ENCODE measurements at places on chromosomes 12 and 14.
A peak's percentile ranks its signal among the peaks of the same experiment; 100 is the strongest.

DNA sequence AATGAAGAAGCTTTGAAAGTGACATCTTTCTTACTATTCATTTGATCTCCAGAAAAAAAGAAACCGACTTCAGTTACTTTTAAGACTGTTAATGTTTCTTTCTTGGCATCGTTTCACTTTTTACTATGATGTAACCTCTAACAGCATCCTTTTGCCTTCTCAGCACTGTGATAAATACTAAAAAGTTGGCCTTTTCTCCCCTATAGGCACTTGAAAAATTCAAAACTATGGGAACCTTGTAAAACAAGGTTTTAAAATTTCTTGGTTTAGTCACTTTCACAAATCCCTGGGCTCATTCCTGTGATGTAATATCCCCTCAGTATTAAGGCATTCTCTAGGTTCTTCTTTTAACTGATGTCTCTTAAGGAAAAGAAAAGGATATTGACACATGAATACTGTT is 281.8 kb downstream of the EGLN3 start:
- DNase-seq, result no peak

GRCh38 chr12:27635349-27635972 is 60.8 kb upstream of the REP15 start:
- peak; percentile 10 for DNase-seq

GRCh38 chr12:85057370-85057963 is 21.3 kb downstream of the LRRIQ1 start:
- peak; percentile 4 for DNase-seq

- no peak for DNase-seq
These were observed 11.8 kb downstream of the ALG10B start for GRCh38 chr12:38328306-38328895.

- no peak for DNase-seq
These were observed 22.4 kb downstream of the ANKRD9 start for GRCh38 chr14:102487204-102487577.

DNA sequence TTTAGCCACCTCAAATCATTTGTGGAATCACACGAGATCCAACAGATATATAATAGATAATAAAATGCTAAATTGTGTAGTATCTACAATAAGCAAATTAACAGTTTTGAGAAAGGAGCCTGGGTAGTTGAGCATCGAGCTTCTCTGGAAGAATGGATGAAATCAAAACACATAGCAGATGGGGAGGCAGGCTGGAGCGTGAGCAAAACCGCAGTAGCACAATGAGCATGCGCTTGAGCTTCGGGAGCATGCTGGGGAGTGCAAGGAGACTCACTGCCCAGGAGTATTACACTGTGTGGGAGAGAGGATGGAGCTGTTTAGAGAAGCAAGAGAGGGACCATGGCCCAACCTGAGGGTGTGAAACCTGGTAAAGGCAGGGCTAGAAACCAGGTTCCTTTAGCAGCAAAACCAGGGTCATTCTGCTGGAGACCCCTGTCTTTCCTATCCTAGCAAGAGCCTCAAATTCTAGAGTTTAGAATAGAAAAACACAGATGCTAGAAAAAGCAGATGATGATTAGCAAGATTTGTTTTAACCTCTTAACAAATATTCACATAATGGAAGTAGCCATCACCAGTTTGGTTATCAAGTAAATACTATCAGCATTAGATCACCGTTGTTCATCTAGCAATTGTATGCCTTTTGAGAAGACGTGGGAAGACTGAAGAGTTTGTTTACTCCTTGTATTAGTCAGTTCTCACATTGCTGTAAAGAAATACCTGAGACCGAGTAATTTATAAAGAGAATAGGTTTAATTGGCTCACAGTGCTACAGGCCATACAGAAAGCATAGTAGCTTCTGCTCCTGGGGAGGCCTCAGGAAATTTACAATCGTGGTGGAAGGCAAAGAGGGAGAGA is 484.8 kb downstream of the EGLN3 start:
- no peak for DNase-seq

DNA sequence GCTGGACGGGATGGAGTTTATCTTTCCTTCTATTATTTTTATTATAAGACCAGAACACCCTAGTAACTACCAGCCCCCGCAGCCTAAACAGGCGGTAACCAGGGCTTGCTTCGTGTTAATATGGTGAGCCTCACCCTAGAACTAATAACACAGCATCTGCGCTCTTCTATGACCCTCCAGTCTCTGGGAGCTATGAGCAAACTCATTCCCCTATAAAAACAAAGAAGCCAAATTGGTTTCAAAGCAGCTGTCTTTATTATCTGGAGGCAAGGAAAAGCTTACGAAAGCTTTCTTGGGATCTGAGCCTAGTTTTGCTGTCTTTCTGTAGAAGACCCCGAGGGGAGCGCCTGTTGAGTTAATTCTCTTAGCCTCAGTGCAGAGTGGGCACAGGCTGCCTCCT is 85.0 kb downstream of the TBX5 start:
- no peak for DNase-seq

DNA sequence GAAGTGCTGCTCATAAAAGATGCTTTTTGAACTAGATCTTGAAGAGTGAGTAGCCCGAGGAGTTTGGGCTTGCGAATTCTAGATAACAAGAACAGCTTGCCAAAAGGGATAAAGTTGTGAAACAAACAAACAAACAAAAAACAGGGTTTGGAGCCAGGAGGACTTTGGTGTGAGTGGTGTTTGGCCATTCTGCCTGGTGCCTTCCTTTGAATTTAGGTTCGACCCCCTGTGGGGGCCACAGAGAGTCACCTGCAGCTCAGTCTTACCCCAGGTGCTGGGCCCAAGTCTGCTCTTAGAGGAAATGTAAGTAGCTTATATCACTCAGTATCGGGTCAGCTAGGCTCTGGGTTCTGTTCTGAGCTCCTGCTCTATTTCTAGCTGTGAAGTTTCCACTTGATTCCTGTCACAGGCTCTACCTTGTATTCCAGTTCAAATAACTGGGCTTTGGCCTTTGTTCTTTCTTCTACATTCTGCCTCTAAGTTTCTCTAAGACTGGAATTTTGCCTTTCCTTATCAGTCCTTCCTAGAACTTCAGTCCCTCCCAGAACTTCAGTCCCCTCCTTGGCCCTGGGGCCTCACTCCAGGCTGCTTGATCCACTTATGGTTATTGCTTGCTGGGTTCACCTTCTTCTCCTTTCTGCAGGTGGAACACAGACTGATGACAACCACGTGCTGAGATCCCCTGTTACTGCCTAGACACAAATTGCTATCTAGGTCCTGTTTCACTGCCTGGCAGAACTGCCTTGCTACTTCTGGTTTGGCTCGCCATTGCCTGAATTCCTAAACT is 20.5 kb upstream of the DUSP6 start:
- DNase-seq, result no peak

GRCh38 chr14:70905301-70905700 is 2.0 kb upstream of the PCNX1 start:
- DNase-seq, result no peak

DNA sequence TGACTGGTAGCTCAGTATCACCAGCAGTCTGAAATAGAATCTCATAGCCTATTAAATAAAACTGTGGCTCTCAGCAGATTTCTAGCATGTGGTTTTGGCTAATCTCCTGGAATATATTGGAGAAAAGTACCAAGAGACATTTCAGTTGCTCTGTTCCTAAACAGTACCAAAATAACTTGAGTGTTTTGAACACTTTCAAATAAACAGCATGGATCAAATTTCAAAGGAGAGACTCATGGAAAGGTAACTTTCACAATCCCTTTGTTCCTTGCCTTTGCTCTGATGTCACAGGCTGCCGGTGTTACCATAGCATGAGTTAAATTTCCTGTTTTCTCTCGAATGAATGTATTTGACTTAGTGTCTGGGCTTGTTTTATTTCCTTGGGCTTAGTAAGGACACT is 3.4 kb downstream of the ARG2 start:
- DNase-seq, result no peak

GRCh38 chr14:65348137-65348536 is 64.4 kb upstream of the FUT8 start:
- DNase-seq, result no peak

DNA sequence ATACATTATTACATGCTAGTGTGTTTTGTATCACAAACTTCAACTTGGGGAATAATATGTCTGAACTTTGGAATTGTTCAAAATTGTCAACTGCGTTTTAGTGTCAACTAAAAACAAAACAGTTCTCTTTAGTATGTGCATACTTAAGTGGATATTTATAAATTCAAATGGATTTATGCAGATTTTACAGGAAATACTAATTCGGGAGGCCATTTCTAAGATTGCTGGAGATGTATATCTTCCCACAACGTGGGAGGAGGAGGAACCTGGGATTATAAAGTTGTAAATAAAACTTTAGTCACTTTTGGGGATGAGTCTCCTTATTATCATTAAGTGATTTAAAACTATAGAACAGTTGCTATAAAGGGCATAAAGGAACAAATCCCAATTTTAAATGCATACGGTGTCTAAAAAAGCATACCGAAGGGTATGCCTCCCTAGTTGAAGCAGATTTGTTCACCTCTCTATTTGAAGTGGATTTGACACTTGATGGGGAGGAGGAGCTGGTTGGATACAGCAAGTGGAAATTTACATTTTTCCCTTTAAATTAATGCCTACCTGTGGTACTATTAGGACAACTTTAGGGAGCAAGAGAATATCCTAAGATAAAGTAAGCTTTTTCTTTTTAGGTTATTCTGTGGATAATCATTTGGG is 2.7 kb downstream of the PDE3A start:
- DNase-seq, result no peak

DNA sequence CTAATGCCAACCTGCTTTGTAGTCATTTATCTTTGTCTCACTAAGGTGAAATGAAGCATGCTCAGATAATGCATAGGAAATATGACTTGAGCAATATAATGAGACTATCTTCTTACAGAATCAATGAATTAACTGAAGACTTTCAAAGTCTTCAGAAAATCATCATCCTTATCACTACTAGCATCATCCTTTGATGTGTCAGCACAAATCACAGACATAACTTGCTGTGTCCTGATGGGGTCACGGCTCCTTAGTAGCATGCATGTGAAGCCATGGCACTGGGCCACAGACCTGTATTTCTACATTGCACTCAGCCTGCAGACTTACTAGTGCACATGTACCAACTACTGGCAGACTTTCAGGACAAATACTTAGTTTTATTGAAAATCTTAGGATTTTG is 18.9 kb downstream of the TMEM260 start:
- DNase-seq, result no peak

- DNase-seq, result no peak
These were observed 5.9 kb upstream of the PKP2 start for GRCh38 chr12:32902287-32902997.

DNA sequence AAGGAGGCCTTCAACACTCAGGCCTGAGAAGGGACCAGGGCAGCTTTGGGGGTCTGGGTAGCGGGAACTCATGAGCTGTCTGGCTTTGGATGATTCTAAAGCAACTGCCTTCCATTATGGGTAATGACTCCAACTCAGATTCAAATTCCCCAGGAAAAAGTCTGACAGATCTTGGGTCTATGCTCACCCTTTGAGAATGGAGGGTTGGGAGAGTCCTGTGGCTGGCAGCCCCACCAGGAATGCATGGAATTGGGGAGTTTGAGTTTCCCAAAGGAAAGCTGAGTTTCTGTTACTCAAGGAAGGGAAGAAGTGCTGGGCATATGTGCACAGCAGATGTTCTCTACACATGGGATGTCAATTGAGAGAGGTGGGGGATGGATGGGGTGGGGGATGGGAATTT is 22.4 kb upstream of the LTBP2 start:
- DNase-seq, result no peak

GRCh38 chr14:71478542-71478941 is 453.7 kb upstream of the RGS6 start:
- no peak for DNase-seq

GRCh38 chr14:105153331-105153731 is 15.2 kb downstream of the JAG2 start:
- no peak for DNase-seq

GRCh38 chr12:80226576-80226975 is 127.2 kb downstream of the OTOGL start:
- DNase-seq, result no peak

DNA sequence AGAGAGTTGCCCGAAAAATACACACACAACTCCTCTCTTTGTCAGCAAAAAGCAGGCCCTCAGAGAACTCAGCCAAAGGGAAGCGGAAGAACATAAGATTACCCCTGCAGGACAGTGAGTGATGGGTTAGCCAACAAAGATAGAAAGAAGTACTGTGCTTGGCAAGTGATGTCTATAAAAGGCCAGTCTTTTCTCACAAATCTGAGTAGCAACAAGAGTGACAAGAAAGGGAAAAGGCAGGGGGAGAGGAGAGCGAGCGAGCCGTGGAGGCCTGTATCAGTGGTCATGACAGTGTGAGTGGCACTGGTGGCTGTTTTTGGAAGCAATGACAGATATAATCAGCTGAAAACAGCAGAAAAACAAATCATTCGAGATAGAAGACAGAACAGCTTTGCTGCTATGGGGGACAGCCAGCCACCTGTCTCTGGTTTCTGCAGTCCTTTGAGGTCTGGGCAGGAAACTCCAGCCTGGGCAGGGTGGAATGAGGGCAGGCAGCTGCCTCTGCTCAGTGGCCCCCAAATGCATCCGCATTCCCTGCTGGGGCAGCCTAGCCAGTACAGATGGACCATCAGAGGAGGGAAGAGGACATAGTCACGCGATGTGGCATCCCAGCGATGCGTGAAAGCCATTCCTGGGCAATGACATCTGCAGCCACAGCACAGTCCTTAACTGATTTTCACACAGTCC is 74.7 kb downstream of the TRIM9 start:
- no peak for DNase-seq

- DNase-seq, result no peak
These were observed 137.2 kb downstream of the PDZRN4 start for GRCh38 chr12:41325336-41325735.

DNA sequence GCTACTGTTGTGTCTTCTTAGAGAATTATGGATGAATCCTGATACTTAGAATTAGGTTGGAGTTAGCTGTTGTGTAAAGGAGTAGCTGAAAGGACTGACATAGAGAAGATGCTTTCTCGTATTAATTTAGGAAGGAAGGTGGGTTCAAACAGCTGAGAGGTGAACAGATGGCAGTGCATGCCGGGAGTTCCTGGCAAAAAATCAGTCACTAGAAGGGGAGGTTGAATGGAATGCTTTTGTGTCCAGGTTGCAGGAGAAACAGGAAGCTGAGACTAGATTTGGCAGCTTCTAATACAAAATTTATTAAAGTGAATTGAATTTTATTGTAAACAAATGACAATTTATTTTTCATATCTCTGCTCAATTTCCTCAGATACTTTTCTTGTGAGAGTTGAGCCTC is 70.8 kb downstream of the BTG1 start:
- DNase-seq, result no peak
